ENCODE measurements at places on chromosomes 5 and 9.

DNA sequence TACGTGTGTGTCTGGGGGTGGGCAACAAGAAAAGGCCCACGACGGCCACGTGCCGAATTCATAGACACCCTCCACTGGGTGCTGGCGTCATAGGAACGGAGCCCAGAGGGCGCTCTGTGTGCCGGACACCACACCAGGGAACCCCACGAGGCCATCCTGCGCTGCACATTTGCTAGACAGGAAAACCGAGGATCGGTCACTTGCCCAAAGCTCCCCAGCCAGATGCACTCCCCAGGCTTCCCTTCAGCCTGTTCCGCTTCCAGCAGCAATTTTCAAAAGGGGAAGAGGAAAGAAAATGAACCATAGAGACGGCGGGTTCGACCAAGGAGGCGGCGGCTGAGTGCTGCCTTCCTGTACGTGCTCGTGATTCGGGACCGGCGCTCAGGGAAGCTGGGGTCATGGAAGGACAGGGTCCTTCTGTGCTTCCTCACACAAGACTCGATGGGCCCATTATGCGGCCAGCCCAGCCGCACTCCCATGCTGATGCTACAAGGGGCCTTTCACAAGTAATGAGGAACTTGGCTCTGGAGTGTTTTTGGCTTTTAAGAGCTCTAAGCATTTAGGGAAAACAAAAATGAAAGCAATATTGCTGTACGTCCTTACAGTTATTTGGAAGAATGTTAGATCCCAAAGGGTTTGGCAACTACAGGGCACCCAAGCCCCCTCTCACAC is 124.6 kb upstream of the SARDH start:
- DNase-seq: no peak

DNA sequence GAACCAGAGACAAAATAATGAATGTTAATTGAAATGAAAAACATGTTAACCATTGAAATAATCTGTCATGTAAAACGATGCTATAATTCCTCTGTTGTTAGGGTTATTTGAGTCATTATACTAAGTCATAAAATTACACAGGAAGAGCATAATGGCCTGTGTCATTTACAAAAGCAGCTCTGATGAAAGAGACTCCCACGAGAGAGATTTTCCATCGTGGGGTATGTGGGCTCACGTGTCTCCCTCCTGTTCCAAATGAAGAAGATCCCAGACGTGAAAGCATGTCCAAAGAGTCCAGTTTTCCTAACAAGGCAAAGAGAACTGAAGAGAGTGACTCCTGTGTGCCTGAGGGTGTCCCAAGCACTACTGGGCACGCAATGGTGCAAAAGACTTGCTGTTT is 379.8 kb downstream of the SPOCK1 start:
- no peak for DNase-seq

- DNase-seq: no peak
Measured at GRCh38 chr5:40733879-40734563, 21.7 kb downstream of the TTC33 start.

- no peak for DNase-seq
Measured at GRCh38 chr5:73274881-73275663, 102.1 kb downstream of the TMEM174 start.

- DNase-seq: no peak
Measured at GRCh38 chr9:136424750-136425362, 14.4 kb downstream of the PMPCA start.

- peak; percentile 8 for DNase-seq
Measured at GRCh38 chr9:93083592-93084470, 12.2 kb upstream of the CARD19 start.

- DNase-seq: peak; percentile 44
Measured at GRCh38 chr5:180523629-180524466, 29.7 kb downstream of the CNOT6 start.

GRCh38 chr5:81302596-81302995 is 1.2 kb downstream of the ZCCHC9 start:
- peak; percentile 33 for DNase-seq

DNA sequence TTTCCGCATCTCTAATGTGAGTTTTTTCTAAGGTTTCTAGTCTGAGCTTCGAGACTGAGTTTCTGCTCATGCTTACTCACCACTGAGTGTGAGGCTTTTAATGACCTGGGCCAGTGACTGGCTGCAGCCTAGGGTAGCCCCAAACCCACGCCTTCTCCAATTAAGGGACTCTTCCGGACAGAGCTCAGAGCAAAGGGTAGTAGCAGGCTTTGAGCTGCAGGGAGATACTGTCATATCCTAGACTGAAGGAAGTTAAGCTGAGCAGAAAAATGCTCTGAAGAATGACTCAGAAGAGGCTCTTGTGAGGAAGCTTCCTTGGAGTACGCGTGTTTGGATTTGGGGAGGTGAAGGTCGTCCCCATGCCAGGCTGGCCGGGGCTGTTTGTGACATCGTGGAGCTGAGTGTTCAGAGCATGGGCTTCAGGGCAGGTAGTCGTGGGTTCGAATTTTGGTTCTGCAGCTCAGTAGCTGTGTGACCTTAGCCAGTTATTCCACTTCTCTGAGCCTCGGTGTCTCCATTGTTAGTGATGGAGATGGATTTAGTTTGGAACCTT is 3.5 kb downstream of the USP20 start:
- peak; percentile 92 for DNase-seq

DNA sequence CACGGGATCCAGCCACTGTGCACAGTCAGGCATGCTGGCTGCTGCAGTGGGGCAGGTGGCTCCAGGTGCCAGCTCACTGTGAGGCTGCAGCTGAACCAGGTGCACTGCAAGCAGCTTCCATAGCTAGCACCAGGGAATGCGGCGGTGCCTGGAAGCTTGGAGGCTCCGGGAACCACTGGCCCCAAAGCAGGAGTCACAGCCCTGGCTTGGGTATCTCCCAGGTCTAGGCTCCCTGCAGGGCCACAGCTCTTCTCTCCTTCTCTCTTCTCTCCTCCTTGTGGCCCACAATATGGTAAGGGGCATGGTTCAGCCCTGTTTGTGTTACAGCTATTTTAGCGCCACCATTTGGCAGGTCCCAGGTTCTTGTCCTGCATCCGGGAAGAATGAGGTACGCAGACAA is 6.7 kb upstream of the MTMR12 start:
- DNase-seq: no peak

DNA sequence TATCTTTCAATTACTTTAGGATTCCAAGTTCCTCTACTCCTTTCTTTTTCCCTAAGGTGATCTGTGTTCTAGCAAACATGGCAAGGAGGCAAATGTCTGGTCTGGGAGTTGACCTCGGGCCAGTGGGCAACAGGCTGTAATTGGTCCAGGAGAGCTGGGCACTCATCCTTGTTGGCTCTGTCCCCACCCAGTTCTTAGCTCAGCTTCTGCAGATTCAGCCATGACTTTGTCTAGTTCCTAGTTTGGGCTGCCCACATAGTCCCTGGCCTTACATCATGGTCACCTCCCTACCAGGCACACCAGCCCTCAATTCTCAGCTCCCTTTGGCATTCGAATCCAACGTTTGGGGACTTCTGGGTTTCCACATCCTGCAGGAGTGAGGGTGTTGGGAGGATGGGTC is 92.1 kb upstream of the DAP start:
- DNase-seq: no peak

DNA sequence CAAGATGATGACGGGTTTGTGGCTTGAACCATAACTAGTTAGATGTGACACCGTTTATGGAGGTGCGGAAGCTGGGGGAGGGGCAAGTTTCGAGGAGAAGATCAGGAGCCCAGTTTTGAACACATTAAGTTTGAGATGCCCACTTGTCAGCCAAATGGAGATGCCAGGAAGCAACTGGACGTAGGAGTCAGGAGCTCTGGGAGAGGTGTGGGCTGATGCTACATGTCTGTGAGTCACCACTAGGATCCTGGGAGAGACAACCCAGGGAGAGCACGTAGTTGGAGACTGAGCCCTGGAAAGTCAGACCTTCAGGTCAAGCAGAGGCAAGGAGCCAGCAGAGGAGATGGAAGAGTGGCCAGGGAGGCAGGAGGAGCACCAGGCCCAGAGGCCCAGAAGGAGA is 48.8 kb upstream of the SLC25A51 start:
- DNase-seq: peak; percentile 81

GRCh38 chr9:90915693-90916092 is 114.1 kb downstream of the SYK start:
- DNase-seq: peak; percentile 36

GRCh38 chr9:8436786-8437185 is 637.2 kb upstream of the DMAC1 start:
- DNase-seq: no peak

GRCh38 chr9:136673975-136674785 is 11.5 kb downstream of the EGFL7 start:
- DNase-seq: no peak

DNA sequence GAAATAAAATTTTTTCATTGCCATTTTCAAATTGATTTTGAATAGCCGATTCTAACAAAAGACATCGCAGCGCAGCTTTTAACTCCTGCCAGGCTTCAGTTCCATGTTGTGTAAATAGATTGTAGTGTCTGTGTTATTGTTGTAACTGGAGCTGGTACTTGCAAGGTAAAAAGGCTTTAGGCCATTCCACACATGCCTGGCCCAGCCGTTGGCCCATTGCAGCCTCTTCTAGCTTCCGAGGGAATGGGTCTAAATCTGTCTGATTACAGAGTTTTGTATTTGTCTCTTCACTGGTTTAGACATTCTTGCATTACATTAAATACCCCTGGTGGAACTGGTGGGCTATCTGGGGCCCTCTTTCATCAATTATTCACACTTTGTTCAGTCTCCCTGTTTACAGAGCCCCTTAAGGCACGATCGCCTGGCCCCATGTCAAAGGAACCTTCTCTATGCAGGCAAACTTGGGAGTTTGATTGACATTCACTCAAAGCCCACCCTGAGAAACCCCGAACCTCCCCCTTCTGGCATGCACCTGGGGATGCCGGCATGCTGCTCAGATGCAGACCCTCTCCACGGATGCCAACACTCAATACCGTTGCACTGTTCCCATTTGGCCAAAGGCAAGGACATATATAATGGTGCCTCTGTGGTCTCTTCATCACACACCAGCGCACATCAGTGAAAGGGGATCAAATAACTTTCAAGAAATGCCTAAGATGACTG is 281.7 kb upstream of the IRX2 start:
- no peak for DNase-seq

- DNase-seq: no peak
Measured at GRCh38 chr9:131310833-131311554, 21.5 kb downstream of the PLPP7 start.

- DNase-seq: no peak
Measured at GRCh38 chr9:21777701-21778100, 24.7 kb upstream of the MTAP start.

- peak; percentile 48 for DNase-seq
Measured at GRCh38 chr5:167743695-167744464, 547.6 kb upstream of the WWC1 start.

- no peak for DNase-seq
Measured at GRCh38 chr9:38058452-38059232, 10.4 kb downstream of the SHB start.

DNA sequence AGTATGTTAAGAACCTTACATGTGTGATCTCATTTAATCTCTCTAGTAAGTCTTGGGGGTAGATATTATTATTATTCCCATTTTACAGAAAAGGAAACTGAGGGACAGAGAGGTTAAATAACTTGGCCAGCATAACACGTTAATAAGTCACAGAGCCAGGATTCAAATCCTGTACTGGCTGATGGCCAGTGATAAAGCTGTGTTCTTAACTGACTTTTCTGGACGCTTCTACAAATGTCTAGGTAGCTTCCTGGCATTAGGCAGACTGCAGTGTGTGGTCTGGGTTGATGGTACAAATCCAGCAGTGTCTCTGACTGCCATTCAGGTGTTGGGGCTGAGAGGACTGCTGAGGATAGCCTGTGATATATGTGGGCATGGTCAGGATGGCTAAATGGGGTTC is 125.8 kb upstream of the CXCL14 start:
- no peak for DNase-seq

GRCh38 chr9:101832486-101832885 is 94.0 kb upstream of the GRIN3A start:
- no peak for DNase-seq

DNA sequence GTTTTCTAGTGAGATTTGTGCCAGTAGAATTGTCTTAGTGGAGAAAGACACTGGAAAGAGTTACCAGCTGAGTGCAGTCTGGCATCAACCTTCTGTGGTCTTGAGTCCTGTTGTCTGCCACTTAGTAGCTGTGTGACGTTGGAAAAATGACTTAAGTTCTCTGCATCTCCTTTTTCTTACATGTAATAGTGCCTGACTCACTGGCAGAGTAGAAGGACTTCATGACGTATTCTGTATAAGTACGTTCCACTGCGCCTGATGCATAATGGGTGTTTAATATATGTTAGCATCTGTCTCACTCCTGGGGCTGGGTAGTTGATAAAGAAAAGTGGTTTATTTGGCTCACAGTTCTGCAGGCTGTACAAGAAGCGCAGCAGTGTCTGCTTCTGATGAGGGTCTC is 144.8 kb downstream of the ST8SIA4 start:
- DNase-seq: no peak

DNA sequence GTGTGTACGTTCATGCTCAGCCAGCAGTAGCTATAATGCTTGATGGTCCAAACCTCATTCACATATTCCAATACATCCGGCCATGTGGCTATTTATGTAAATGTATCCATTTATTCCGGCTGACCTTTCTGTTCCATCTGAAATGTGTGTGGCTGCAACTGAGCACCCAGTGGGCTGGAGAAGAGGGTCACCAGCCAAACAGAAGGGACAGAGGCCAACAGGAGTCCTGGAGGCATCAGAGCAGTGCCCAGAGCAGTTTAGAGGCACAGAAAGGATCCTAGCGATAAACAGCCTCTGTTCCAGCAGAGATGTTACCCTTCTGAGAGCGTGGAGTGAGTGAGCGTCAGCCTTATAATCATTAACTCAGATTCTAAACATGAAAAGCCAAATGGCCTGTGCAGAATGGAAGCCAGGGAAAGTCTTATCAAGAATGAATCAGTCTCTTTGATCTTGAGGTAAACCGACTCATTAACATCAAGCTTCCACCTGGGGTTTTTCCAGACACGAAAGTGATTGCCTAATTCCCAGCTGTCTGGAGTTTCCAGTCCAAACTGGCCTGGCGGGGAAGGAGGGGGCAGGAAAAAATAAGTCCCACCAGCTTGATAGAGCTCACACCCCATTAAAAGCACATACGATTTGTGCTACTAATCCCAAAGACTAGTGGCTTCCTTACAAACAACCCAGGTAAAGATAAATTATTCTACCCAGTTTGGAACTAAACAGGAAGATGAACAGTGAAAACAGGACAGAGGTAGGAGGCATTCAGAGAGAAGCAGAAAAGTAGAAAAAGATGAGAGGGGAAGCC is 55.7 kb downstream of the SUSD1 start:
- peak; percentile 34 for DNase-seq

- DNase-seq: no peak
Measured at GRCh38 chr9:134299883-134300282, 26.4 kb upstream of the RXRA start.

DNA sequence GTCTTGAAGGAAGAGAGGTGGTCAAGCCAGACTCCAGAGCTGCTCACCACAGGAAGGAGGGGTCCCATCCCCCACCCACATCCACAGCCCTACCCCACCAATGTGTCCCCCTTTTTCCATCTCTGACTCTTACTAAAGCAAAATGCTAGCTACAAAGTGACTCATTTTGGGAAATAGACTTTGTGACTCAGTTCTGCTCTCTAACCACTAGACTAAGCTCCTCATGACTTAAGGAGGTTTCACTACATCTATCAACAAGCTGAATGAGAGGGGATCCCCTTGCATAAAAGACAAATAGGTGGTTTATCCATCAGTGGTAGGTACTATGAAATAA is 35.1 kb upstream of the ADRB2 start:
- peak; percentile 65 for DNase-seq

- no peak for DNase-seq
Measured at GRCh38 chr9:18874069-18874468, 158.9 kb downstream of the SAXO1 start.

- DNase-seq: no peak
Measured at GRCh38 chr9:114031948-114032840, 45.9 kb downstream of the AMBP start.

All from mesenchymal stem cell (in vitro differentiated cells and primary cell).